ENCODE measurements at places on chromosomes 7 and 10.

- DNase-seq, result no peak
These were observed 86.7 kb downstream of the DGKI start for GRCh38 chr7:137760111-137760510.

GRCh38 chr7:78528964-78529363, 730.4 kb downstream of the PHTF2 start:
- no peak for DNase-seq

DNA sequence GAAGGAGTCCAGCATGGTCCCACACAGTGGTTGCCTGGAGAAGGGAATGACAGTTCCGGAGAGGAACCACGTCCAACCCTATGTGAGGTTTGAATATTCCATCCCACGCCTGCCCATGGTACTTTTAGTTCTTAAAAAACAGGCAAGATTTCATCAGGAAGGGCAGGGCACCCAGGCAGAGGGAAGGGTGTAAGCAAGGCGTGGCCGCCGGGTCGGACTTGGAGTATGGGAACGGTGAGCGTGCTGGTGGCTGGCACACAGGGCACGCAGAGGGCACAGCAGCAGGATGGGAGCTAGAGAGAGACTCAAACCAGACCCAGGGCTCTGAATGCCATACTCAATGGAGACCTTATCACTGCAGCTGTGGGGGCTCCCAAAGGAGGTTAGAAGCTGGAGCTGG, 34.3 kb downstream of the FAM53B start:
- DNase-seq, result no peak

DNA sequence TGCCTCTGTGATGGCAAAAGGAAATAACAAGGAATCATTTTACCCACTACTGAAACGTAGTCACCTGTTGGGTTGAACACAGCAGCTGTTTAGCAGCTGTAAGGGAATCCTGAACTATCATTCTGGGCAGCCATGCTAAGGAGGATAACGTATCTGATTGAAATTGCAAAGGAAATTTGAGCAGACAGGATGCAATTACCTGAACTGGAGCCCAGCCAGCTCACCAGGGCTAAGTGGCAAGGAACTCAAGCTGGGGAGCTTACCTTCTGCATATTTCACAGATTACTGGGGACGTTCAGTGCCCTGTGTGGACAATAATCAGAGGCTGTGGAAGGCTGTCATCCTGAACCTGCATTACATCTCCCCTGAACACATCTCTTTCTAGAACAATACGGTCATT, 650.5 kb downstream of the SORCS3 start:
- DNase-seq, result no peak

DNA sequence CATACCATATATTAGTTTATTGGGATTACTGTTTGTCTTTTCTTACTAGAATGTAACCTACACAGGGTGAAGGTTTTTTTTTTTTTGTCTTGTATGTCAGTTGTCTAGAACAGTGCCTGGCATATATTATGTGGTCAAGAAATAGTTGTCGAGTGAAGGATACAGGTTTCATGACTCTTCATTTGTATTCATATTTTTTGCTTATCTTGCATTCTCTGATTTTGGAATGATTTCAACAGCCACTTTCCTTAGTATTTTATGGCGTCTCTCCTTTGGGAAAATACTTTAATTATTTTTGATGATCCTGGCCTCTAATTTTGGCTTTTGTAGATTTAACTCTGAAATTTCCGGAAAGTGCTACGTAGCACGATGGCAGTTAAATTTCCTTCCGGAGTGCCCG, 12.4 kb downstream of the RBM33 start:
- no peak for DNase-seq

DNA sequence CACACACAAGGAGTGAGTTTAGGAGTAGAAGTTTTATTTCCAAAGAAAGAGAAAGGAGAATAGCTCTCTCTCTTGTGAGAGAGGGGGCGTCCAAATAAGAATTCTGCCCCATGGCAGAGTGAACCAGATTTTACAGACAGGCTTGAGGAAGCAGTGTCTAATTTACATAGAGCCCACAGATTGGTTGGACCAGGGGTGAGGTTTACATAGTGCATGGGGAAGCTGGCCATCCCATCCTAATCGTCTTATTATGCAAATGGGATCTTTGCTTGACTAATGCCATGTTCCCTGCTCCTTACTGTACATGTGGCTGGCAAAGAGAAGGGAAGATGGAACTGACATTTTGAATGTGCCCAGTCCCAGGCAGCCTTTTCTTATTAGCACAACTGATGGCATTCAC, 60.0 kb upstream of the ACSM6 start:
- no peak for DNase-seq

- no peak for DNase-seq
These were observed 122.9 kb upstream of the MYO3A start for GRCh38 chr10:25811052-25811685.

- no peak for DNase-seq
These were observed 48.3 kb upstream of the PITRM1 start for GRCh38 chr10:3220853-3221252.

GRCh38 chr7:149801816-149802215, 28.4 kb upstream of the ZNF467 start:
- no peak for DNase-seq

- no peak for DNase-seq
These were observed 42.1 kb downstream of the NOD1 start for GRCh38 chr7:30436518-30436917.

GRCh38 chr7:112195717-112196116, 10.5 kb downstream of the DOCK4 start:
- DNase-seq, result no peak

- DNase-seq, result no peak
These were observed 540.7 kb downstream of the MAGI2 start for GRCh38 chr7:78912781-78913180.

GRCh38 chr10:101778781-101779543, 3.0 kb upstream of the FGF8 start:
- DNase-seq, result no peak

DNA sequence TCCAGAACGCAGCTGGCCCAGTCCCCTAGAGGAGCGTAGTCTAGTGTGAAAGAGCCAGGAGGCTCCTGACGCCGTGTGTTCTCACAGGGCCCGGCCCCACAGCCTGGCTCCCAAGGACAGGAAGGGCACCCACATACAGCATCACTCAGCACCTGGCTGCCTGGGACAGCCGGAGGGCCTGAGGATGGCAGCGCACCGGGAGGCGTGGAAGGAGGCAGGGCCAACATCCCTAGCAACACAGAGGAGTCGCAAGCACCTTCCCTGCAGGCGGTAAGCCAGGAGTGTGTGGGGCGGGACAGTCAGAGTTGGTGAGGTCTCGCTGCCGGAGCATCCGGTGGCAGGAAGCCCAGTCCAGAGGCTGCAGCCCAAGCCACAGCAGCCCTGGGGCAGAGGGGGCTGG, 125.8 kb downstream of the MAD1L1 start:
- no peak for DNase-seq

Measured in stimulated activated CD8-positive, alpha-beta memory T cell treated with anti-CD3 and anti-CD28 coated beads, Interleukin-15, amount 100 ng/mL, for 4 hours (primary cell).